ENCODE measurements at places on chromosomes 11 and 22.

DNA sequence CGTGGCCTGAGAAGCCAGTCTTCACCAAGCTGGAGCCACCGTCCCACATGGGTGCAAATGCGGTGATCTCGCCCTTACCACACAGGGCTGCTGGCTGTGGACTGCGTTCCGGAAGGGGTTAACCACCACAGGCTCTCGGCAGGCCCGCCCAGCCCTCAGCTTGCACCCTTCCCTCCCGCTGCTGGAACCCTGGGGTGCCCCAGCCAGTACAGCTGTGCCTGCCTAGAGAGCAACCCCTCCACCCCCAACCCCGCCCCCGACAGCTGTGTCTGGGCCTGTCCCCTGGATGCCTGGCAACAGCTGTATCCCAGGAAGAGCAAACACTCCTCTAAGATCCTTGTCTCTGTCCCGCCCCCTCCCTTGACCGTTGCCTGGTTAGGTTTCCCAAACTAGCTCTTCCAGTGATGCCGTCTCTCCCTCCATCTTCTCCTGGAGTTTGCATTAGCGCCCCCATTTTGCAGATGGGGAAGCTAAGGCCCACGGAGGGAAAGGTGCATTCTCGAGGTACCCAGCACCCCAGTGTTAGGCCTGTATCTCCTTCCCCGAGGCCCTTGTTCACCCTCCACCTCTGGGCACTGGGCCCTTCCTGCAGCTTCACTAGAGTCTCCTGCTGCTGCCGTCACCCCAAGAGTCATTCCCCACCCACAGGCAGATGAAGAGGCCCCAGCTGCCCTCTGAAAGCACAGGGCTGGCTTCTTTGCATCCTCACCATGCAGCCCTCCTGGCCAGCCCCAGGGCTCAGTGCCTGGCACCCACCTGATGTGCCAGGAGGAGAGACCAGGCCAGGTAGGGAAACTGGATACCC, 12.6 kb upstream of the COX8A start:
- no peak for DNase-seq

DNA sequence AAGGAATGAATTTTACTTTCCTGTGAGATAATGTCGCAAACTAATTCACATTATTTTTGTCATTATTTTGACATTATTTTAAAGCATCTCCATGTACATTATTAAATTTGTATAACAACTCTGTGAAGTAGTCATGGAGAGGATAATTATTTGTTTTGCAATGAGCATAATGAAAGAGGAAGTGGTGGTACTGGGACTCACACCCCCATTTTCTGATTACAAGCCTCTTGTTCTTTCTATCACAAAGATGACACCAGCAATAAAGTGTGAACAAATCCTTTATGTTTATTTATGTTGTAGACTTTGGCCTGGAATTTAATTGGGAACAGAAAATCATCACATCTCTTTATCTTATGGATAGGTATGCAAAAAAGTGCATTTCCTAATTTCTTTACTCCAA, 522.6 kb downstream of the TMEM135 start:
- DNase-seq, result no peak

GRCh38 chr11:83409476-83409875, 123.3 kb upstream of the CCDC90B start:
- no peak for DNase-seq

- no peak for DNase-seq
Observed at GRCh38 chr11:115903179-115903578, 399.0 kb upstream of the CADM1 start.

- DNase-seq, result no peak
Observed at GRCh38 chr11:100235085-100235484, 452.0 kb upstream of the ARHGAP42 start.

DNA sequence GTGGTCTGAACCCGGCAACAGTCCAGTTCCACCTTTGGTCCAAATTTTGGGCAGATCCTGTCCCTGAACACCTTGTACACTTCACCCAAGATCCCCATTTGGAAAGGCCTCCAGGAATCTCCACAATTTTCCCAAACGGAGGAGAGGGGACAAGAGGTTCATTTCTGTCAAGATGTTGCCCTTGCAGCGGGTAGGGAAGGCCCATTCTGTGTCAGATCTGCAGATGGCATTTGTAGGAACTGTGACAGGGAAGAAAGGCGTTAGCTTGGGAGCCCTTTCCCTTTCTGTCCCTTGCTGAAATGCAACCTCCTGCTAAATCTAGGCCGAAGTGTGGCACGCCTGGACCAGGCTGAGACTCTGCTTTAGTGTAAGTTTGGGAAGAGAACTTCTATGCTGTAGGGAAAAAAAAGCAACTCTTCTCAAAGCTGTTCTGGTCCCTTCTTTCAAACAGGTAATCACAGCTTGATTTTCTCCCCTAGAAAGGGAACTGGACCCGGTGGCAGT, 86.0 kb downstream of the SCN3B start:
- DNase-seq, result no peak

DNA sequence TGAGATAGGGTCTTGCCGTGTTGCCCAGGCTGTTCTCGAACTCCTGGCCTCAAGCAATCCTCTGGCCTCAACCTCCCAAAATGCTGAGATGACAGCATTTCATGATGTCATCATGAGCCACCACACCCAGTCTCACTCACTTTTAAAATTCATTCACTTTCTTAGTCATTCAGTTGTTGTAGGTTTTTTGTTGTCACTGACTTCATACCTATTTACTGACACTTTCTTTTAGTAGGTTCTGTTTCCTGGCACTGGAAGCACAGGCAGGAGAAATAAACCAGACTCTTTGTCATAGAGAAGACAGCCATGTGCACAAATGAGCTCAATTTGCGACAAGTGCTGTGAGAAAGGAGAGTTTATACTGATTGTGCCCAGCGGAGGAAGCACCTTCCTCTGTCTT, 10.5 kb downstream of the ART5 start:
- no peak for DNase-seq

DNA sequence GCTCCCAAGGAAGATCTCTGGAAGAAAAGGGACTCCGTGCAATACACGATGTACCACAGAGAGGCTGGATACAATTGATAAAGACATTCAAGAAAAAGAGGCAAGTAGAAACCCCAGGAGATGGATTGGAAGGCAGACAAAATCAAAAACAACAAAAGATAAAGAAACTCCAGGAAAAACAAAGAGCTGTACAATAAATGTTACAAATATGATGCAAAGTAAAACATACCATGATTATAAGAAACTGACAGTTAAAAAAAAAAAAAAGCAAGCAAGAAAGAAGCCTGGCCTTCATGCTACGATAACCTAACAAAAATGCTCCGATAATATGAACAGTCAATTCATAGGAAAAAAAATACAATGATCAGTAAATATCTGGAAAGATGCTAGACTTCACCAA, 10.5 kb upstream of the SIGIRR start:
- DNase-seq, result no peak

GRCh38 chr11:64959498-64959897, 12.4 kb downstream of the MAJIN start:
- DNase-seq, result no peak

- DNase-seq, result no peak
Observed at GRCh38 chr11:62137276-62137861, 13.6 kb downstream of the INCENP start.

DNA sequence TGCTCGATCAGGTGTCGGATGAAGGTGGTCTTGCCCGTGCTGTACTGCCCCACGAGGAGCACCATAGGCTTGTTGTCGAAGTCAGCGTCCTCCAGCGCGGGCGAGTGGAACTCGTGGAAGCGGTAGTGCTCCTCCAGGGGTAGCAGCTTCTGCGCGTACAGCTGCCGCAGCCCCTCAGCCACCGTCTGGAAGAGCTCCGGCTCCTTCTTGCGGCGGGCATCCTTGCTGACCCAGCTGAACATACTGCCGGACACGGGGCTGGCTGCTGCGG, 263 bp downstream of the EHD1 start:
- no peak for DNase-seq

DNA sequence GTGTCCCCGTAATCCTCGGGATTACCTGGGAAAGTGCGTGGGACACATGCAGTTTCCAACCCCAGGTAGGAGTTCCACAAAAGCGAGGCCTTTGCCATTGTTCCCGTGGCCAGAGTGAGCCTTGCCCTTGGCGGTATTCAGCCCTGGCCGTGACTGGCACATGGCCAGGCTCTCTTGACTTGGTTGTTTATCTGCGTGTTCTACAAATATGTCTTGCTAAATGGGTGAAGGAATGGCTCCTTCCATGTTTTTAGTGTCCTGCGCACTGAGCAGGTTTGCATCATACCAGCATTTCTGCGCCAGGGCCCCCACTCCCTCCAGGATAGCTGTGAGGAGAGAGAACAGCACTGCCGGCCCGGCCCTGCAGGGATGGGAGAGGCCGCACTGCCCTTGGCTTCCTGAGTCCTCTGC, 20.0 kb downstream of the POLR3H start:
- DNase-seq, result peak; percentile 86

DNA sequence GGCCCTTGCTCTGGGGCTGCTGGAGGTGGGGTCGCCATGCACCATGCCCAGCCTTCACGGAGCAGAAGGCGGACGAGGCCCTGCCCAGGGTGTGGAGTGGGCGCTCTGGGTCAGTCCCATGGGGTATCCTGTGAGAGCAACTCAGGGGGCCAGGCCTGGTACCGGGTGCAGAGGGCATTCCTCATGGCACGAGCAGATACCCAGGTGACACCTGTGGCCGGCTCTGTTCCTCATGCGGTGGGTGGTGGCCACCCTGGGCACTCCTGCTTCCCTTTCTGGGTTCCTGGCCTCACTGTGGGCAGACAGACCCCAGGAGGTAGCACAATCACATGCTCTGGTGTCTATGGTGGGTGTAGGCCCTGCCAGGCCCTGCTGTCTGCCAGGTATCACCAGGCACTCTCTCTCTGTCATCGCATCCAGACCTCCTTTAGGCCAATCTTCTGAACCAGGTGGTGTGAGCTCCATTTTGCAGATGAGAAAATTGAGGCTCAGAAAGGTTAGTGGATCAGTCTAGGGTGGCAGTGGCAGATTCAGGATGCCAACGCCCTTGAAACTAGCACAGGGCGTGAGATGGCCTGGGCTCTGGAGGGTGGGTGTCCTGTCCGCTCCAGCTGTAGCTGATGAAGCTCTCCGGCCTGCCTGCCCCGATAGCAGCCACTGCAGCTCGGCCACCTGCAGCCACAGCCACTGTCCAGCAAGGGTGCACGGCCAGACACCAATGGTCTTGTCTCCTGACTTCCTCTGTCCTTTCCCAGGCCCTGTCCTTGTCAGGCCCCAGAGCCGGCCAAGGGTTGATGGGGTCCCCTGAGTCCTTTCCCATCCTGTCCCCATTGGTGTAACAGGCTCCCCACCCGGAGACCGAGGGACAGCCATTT, 15.1 kb downstream of the DGKZ start:
- DNase-seq, result peak; percentile 69

- DNase-seq, result no peak
Observed at GRCh38 chr11:45860348-45860747, 13.1 kb downstream of the CRY2 start.

DNA sequence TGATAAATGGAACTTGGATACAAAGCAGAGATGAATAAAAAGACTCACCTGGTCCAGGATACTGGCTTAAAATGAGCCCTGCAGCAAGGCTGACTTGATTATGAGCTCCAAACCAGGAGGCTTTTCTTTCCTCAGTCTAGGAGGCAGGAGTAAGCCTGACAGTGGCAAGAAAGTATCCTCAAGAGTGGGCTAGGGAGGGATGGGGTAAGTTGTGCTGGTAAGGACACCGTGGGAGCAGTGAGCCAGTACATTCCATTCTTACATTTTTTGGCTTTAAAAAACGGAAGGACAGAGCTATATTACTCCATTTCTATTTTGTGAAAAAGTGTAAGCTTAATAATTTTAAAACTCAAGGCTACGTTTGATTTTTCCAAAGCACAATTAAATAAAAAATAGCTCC, 187.1 kb upstream of the DDI1 start:
- no peak for DNase-seq

GRCh38 chr11:2204361-2205213, 33.0 kb upstream of the TH start:
- DNase-seq, result peak; percentile 49

DNA sequence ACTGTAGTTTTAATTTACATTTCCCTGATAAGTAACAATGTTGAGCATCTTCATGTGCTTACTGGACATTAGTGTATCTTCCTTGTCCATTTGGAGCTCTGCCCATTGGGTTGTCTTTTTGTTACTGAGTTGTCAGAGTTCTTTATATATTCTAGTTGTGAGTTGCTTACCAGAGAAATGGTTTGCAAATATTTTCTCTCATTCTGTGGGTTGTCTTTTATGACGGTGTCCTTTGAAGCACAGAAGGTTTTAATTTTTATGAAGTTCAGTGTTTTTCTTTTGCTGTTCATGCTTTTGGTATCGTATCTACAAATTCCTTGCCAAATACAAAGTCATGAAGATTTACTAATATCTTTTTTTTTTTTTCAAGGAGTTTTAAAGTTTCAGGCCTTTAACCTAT, 42.4 kb downstream of the ZBTB44 start:
- no peak for DNase-seq

All from Right ventricle myocardium inferior (tissue), 1 donor.